ENCODE measurements at places on chromosomes 7 and 10.
A peak's percentile ranks its signal among the peaks of the same experiment; 100 is the strongest.

DNA sequence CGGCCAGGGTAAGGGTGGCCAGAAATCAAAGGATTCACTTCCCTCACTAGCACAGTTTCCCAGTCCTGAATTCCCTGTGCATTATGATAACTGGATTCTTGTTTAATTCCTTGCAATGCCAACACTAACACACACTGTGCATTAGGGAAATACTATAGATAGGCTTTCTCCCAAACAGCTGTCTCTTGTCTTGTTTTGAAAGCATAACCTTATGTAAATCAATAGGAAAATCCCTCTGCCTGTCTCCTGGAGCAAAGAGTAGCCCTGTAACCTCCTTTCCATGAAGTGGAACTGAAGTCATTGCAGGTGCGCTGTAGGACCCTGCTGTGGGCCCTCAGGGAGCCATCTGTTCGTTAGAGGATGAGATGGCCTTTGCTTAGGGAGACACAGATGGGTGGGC is 82.8 kb upstream of the FAM171A1 start:
- DNase-seq = no peak

DNA sequence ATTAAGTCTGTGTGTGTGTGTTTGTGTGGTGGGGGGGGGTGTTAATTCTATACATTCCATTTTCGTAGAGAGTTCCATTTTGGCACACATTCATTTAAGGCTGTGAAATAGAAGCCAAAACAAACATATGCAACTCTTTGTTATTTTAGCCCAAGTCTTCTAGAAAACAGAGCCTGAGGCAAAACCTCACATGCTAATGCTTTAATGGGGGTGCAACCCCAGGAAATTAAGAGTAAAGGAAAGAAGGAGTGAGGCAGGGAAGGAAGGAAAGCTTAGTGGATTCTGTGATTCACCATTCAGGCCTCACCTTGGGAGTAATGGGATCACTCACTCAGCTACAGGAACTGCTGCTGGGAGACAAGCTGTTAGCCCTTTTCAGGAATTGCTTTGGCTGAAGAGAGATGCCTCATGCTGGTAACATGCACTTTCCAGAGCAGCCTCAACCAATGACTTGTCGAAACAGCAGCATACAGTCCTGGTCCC is 73.0 kb upstream of the CTTNBP2 start:
- no peak for DNase-seq

DNA sequence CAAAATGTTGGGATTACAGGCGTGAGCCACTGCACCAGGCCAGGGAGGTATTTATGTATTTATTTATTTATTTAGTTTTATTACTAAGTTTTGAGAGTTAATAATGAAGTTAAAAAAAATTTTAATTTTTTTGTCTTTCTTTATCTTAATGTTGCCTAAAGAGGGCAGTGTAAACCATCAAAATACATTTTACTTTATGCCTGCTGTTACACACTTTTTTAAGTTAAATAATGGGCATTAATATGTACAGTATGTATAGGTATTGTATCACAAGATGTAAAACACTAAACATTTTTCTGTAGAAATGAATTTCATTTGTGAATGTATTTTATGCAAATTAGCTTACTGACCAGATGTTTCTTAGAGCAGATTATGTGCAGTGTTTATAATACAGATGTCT is 129.4 kb downstream of the AASS start:
- no peak for DNase-seq

GRCh38 chr7:39461263-39461820 is 104.9 kb upstream of the YAE1 start:
- no peak for DNase-seq

DNA sequence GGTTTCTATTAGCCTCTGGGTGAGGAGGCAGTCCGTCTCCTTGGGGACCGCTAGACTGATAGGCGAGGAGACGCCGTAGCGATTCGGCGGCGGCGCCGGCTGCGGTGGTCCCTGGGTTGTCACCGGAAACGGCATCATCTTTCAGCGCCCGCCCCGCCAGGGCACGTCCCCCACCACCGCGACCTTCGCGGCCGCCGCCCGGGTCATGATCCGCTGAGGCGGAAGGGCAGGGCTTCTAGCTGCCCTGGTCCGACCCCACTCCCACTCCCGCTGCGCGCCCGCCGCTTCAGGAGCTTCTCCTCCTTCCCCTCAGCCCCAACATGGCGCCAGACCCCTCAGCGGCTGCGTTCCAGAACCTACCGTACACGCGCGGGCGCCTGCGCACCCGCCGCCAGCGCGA is at the start of gene PAPOLB:
Gene PAPOLB, minus strand, starts transcription at position 358 of the 400 bp plus-strand sequence. Its CDS starts 220 bp downstream, at position 138.
- DNase-seq = peak; percentile 91

DNA sequence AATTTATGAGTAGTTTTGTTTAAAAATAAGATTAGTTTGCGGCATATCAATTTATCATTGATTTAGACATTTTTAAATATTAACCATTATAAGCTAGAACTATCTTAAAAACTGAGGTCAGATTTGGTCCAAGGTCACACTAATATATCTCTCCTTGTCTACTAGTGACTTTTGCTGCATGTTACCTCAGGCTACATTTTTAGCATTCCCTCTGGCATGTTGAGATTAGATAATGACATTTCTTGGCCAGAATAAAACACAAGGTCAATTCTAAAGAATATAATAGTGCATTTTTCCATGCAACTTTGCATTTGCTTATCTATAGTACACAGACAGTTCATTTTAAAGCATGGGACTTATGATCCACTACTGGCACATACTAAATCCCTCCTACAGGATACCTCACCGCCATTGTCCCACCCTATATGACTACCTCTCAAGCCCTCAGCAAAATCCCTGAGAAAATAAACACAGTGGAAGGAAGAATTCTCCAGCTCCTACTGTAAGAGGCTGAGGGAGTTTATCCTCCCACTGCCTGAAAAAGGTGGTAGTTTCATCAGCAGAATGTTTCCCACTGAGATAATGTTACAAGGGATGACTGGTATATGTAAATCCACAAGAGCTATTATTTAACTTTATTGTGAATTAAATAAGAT is 816.4 kb downstream of the GRM8 start:
- no peak for DNase-seq

GRCh38 chr10:32971536-32972091 is 13.6 kb upstream of the ITGB1 start:
- DNase-seq = no peak

- no peak for DNase-seq
These were observed 26.0 kb downstream of the PLPP4 start for GRCh38 chr10:120483006-120483405.

DNA sequence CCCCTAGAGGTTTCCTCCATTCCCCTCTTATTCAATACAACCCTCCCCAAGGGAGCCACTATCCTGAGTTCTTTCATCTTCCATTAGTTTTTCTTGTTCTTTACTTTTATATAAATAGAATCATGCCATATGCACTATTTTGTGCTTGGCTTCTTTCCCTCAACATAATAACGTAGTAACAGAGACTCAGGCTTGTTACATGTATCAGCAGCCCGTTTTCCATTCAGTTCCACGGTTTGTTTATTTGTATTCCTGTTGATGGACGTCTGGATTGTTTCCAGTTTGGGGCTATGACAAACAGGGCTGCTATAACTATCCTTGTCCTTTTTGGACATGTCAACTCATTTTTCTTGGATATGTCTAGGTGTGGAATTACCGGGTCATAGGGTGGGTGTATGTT is 264.4 kb upstream of the MKI67 start:
- no peak for DNase-seq

DNA sequence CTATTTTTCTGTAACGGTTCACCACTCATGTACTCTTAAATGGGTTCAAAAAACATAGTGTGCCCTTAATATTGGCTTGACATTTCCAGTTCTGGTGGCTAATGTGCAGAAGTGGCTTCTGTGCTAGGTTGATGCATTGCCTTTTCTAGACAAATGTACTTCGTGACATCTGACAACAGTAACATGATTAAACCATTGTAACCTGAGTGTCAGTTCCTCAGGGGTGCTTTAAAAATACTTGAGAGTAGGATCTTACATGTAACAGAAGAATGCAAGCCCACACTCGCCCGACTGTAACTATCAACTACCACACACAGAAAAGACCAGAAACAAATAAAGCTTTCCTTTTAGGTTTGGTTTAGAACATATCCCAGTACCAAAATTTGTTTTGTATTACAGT is 393.4 kb upstream of the NFE2L3 start:
- DNase-seq = no peak

DNA sequence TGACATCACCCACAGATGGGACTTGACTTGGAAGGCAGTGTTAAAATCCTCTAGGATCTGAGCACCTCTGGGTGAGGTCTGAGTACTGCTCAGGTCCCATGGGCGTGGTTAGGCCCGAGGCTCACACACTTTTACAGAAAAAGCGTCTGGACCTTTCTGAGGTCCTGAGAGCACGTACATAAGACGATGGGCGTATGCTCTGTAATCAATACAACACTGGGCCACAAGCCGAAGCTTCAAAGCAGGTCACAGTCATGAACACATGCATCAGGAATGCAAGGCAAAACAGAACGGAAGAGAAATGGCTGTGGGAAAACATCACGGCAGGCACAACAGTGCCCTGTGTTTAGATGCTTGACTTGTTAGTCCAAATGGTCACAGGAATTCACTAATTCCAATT is 112.2 kb downstream of the LARP4B start:
- DNase-seq = no peak

DNA sequence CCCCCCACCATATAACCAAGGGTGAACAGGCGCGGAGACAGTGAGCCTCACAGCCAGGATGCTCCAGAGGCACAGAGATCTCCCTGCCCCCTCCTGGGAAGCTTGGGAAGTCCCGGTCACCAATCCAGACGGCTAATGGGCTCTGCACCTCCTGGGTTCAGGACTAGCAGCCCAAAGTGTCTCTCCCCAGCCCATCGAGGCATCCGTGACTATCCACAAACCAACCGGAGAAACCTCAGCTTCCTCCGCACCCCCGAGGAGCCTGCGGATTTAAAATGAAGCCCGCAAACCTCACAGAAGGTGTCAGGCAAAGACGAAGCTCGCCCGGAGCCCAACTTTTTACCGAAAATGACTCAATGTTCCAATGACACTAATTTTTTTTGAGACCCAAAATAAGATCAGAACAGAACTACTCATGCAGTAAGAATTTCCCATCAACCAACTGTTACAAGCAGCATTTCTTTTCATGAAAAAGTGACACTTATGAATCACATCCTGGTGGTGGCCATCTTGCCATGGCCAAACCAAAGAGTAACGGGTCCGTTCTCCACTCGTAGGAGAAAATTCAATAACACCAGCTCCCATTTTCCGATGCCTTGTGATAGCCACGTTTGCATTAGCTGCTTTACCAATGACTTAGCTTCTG is 6.0 kb downstream of the PDGFA start:
- no peak for DNase-seq

DNA sequence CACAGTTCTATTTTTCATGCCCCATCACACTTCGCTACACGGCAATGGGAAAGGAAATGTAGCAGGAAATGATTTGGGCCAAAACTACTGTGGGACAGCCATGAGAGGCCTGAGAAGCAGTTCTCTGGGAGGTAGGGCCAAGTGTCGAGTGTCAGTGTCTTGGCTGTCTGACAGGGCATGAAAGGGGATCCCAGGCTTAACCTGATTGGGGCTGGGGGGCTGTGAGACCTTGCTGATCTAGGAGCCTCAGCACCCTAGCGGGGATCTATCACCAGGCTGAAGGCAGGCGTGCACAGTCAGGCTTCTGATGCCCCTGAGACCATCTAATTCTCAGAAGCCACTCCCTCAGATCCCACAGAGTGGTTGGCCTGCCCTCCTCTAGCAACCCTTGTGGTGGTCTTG is 58.2 kb upstream of the SLC25A13 start:
- no peak for DNase-seq

DNA sequence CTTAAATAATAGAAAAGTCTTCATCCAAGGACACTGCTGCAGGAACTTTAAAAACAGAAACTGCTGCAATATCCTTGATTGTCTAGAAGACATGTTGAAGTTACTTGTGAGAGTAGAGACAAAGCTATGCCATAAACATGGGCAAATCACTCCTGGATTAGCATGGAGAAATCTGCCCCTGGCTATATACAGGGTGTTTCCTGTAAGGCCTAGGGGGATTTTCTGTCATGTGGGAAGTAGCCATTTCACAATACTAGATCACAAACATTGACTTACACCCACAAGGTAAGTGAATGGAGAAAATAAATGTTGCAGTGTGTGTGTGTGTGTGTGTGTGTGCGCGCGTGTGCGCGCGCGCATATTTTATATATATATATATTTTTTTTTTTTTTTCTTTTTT is 35.2 kb upstream of the PDK4 start:
- no peak for DNase-seq

- DNase-seq = no peak
These were observed 45.1 kb downstream of the UNC5B start for GRCh38 chr10:71257319-71257997.

DNA sequence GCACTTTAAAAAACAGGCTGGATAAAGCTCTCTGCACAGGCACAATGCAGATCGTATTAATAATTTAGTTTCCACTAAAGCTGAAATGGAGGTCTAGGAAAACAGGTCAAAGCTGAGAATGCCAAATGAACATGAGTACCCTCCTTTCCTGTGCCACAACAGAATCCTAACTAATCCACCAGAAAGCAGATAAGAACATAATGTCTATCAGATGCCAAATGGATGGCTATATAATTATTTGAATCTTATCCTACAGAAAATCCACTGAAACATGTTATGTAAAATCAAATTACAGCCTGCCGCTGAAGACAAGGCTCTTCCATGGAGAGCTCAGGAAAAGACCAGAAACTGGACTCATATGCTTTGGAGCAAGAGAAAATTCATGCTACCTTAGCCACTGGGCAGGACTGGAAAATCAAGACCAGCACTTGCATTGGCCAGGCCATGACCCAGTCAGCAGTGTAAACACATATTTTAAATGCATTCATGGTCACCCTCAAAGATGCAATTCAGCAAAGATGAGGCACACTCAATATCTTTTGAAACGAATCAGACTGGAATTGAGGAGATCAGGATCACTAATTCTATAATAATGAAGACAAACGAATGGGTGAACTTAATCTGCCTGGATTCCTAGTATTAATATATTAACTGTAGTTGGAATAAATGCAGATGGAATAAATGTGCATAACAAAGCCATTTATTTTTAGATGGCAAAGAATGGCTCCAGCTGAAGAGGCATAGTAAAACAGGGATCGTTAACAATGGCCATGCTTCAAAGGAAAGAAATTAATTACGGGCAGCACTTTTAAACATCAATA is 13.2 kb downstream of the ANK3 start:
- no peak for DNase-seq

Data from common myeloid progenitor, CD34-positive (primary cell).